ENCODE measurements at places on chromosomes 13 and 19. TPM values are rescaled to one million over a fixed set of nuclear protein-coding genes. Genes with fewer than 3 reads are reported as not detected.

- no peak for DNase-seq
Observed at GRCh38 chr19:54395685-54396084, 19.6 kb upstream of the TTYH1 start.

GRCh38 chr13:45060062-45060461 lies 60.2 kb upstream of the GTF2F2 start:
- DNase-seq = no peak

GRCh38 chr19:1070931-1071791 lies 4.2 kb downstream of the ARHGAP45 start:
- DNase-seq = no peak

DNA sequence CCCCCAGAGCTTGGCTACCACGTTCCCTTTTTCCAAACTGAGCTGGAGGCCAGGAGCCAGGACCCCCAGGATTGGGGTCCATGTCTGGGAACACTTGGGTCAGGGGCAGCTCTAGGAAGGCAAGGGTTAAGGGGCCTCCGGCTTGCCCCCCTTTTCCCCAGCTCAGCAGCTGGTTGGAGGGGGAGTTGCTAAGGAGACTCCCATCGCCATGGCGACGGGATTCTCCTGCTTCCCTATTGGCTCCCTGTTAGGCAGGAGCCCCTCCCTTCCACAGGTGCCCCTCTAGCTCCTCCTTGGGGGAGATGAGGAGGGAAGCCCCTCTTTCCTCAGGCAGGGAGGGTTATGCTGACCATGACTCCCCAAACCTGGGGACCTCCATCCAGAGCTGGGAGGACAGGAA lies 33.9 kb downstream of the PDE4A start:
- peak; percentile 94 for DNase-seq

- no peak for DNase-seq
Observed at GRCh38 chr13:47796816-47797215, 204.3 kb downstream of the SUCLA2 start.

DNA sequence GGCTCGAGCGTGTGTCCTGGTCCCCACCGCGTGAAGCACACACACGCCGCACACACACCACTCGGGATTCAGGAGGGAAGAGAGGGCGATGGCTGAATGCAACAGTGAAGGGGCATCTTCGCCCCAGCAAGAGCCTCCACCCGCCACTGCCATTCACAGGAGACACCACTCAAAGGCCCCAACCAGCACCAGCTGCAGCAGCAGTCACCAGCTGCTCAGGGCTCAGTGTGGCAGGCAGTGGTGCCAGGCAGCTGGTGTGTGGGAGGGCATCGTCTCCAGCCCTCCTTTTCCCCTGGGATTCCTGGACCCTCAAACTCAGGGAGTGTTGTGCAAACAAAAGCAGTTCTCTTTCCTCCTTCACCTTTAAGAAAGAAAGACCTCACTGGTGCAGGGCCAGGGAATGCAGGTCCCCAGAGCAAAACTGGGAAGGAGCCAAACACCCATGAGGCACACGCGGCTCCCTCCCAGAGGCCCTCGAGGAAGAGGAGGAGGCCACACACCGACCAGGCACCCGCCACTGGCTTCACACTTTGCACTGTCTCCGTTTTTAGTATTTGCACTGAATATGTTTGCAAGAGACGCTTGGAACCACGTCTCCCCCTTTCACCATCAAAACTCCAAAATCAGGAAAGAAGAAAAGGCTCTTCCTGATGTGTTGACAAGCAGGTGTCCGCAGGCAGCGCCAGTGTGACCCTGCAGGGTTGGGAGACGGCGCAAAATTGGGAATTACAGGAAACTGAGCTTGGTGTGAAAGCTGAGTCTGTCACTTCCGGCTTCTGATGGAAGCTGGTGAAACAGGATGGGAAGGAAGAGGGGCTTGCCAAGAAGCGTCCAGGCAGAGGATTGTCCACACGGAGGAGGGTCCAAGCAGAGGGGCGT lies 26.4 kb upstream of the F7 start:
- no peak for DNase-seq

DNA sequence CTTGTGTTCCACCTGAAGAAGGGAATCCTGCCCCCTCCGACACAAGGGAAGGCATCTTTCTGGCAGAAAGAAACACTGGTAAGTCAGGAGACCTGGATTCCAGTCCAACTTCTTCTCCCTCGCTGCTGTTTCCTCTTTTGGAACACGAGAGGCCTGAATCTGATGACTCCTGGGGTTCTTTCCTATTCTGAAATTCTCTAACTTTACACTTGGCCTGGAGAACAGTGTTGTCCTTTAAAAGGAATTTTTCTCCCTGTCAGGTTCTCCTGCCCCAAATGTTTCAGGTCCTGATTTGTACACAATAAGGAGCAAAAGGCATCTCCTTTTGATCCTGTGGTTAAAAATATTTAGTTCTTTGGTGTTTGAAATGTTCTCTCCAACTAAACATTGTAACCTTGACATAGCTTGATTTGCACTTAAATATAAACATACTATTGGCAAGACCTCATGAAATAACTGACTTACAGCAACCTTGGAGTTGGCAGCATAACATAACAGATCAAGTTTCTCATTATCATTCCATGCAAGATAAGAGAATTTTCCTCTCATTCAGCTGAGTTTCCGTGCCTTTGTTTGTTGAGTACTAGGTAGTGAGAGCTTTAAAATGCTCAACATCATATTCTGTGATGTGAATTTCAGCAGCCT lies 244.8 kb downstream of the COG6 start:
- DNase-seq = no peak

- peak; percentile 83 for DNase-seq
Observed at GRCh38 chr19:13018035-13018914, 23.0 kb downstream of the NFIX start.

The ADAT3 gene
- total RNA-seq = 4.0 TPM
